Amygdala (tissue), 56 donors: ENCODE measurements at places on chromosomes 13 and 19.

DNA sequence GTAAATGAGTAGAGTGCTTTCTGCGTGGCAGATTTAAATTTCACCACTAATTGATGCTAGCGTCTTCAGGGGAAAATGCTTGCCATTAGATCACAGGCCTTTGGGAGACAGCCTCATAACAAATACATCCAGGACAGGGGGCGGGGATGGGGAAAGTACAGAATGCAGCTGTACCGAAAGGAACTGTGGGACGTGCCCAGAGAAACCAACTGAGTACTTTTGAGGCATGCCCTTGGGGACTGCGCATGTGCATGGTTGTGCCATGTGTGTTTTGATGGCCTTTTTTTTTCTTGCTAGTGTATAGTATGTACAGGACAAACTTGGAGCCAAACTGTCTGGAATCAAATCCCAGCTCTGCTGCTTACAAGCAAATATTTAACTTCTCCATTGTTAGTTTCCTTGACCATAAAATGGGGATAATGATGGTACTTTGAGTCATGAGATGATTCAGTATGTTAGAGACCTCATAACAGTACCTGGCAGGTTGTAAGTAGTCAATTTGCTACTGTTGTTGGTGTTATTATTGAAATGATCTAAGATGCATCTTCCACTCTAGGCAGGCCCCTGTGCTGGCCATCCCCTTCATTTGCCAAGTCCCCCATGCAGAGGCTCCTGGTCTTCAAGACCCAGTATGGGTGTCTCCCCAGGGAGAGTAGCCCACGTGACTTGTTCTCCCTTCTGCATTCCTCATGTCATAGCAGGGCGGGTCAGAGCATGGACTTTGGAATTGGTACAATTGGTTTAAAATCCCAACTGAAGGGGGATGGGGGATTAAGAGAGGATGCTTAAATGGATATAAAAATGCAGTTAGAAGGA lies 68.3 kb upstream of the NPAS1 start:
- DNase-seq, result no peak

- no peak for DNase-seq
Observed at GRCh38 chr19:732148-733069, 18.5 kb upstream of the MISP start.

DNA sequence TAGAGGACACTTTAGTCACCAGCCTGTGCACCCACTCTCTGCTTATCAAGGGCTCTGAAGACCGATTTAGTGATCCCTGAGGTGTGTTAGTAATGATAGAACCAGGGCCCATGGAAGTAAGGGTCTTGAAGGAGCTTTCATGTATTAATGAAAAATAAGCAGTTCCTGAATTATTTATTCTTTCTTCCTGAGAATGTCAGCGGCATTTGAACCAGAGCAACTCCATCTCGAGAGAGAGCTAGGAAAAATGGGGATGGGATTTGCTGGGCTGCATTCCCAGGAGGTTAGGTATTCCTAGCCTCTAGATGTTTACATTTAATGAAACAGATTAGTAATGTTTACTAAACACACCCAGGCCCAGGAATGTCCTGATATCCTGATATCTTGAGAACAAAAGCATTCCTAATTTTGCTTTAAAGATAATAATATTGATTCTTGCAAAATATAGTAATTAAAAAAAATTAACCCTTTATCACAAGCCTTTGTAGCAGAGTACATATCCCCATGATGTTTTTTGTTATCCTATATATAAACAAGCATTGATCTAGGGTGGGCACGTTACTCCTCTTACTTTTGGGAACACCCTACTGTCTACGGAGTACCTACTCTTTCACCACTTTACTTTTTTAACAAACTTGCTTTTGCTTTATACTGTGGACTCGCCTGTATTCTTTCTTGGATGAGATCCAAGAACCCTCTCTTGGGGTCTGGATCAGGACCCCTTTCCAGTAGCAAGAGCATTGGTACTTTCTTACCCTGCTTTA lies 63.1 kb downstream of the COG3 start:
- DNase-seq, result no peak

GRCh38 chr19:11950312-11950711 lies 14.5 kb upstream of the ZNF763 start:
- DNase-seq, result no peak

DNA sequence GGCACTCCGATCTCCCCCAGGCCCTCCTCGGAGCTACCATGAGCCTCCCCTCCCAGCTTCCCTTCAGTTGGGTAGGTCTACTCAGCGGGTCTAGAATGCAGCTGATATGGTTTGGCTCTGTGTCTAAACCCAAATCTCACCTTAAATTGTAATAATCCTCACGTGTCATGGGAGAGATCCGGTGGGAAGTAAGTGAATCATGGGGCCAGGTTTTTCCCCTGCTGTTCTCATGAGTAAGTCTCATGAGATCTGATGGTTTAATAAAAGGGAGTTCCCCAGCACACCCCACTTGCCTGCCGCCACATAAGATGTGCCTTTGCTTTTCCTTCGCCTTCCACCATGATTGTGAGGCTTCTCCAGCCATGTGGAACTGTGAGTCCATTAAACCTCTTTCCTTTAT lies 14.5 kb upstream of the DOCK9 start:
- no peak for DNase-seq

DNA sequence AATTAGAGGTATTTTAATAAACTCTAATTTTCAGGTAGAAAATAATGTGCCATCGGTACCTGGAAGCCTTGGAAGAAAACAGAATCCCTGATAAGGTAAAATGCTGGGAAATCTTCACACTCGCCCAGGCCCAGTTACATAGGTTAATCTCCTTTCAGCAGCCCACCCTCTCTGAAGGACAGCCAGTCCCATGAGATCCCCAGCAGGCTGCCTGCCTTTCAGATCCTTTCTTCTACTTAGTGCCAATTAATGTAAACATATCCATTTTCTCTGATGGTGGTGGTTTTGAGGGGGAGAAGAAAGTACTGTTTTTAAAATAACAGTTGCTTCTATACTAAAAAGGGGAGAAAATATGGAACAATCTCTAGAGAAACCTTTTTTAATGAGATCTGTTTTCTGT lies 12.2 kb downstream of the SMAD9 start:
- DNase-seq, result no peak

GRCh38 chr19:29516821-29517395 lies 8.9 kb upstream of the VSTM2B start:
- no peak for DNase-seq

GRCh38 chr19:37855098-37855497 lies 51.3 kb downstream of the WDR87 start:
- peak; percentile 38 for DNase-seq

GRCh38 chr13:111461445-111462149 lies 141.2 kb downstream of the TEX29 start:
- DNase-seq, result no peak

DNA sequence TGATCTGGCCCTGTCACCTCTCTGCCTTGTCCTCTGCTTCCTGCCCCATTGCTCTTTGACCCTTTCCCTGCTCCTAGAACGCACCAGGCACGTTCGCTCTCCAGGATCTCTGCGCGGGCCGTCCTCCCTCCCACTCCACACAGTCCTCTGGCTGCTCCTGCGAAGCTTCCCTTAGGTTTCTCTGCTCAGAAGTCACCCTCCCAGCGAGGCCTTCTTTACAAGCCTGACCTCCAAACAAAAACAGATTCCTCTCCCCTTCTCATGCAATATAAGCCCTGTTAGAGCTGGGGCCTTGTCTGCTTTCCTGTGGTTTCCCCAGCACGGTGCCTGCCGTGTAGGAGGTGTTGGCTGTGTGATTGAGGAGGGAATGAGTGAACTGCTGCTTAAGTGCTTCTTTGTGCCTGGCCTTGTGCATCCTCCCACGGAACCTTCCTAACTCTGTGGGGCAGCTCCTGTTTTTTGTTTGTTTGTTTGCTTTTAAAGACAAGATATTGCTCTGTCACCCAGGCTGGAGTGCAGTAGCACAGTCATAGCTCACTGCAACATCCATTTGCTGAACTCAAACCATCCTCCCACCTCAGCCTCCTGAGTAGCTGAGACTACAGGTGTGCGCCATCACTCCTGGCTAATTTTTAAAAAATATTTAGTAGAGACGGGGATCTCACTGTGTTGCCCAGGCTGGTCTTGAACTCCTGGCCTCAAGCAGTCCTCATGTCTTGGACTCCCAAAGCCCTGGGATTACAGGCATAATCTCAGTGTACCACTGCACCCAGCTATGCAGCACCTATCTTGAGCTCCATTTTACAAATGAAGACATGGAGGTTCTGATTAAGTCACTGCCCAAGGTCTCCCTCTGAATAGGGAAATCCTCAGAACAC lies 82.0 kb downstream of the SIPA1L3 start:
- DNase-seq, result no peak

DNA sequence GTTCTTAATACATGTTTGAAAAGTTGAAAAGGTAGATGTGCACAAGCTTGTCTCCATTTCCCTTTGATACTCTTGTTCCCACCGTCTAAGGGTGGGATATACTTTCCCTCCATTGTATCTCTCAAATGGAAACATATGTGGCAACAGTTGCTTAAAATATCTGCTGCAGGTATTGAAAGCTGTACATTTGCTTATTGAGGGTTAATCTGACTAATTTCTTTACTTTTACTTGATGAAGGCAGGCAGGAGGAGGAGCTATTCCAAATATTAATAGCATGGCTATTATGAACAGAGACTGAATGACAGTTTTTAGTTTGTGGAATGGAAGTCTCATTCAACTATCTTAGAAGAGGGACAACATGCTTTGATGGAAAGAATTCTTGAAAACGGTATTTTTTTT lies 103.8 kb downstream of the SLC10A2 start:
- no peak for DNase-seq

DNA sequence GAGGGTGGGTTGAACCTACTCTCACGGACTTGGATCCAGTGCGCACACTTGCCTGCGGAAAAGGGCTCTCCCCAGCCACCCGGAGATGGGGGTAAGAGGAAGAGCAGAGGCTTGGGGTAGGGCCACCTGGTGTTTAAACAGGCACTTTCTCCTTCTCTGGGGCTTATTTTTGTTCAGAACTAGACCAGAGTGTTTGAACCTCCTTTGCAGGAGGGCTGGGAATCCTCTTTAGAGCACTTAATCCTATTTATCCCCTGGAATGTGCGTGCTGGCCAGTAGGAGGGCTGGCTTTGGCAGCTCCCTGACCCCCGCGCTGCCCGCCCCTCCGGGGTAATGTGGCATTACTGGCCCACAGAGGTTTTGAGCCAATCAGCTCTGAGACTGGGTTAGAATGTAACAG lies 2.0 kb downstream of the RGS9BP start:
- no peak for DNase-seq

- DNase-seq, result peak; percentile 70
Observed at GRCh38 chr19:18057557-18057956, 29.2 kb downstream of the IL12RB1 start.

DNA sequence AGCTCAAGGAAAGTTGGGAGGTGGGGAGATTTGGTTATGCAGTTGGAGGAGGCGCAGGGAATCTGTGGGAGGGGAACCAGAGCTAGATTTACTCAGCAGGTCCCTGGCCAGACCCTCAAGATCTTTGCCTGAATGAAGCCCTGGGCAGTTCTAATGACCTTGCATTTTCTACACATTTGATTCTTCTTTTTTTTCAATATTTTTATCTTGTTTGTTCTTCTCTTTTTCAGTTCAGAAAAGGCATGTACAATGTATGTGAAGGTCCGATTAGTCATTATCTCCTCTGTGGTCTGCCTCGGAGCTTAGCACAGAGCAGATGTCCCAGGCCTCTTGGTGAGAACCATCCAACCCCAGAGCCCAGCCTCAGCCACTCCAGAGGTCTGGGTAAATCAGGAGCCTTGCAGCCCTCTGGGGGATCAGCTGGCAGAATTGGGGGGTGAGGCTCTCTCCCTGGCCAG lies 24.2 kb downstream of the SERP2 start:
- no peak for DNase-seq

DNA sequence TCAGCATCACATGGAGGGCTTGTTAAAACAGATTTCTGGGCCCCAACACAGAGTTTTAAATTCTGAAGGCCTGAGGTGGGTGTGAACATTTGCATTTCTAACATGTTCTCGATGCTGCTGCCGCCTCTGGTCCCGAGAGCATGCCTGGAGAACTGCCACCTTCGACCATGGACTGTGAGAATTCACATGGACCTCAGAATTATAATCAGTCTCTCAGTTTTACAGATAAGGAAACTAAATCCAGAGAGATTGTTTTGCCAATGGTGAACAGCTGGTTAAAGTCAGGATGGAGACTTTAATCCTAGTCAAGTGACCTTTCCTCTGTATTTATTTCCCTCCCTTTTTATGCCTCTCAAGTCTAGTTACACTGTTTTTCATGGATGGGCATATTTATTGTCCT lies 14.7 kb downstream of the ALOX5AP start:
- no peak for DNase-seq

GRCh38 chr13:30753030-30753616 lies 17.8 kb downstream of the ALOX5AP start:
- no peak for DNase-seq

- DNase-seq, result no peak
Observed at GRCh38 chr13:38086721-38087120, 217.1 kb upstream of the TRPC4 start.

- DNase-seq, result no peak
Observed at GRCh38 chr13:79749984-79750551, 269.1 kb downstream of the NDFIP2 start.

GRCh38 chr19:13078897-13079541 lies 23.6 kb downstream of the LYL1 start:
- no peak for DNase-seq

GRCh38 chr13:44768239-44768638 lies 192.1 kb upstream of the TSC22D1 start:
- no peak for DNase-seq

- no peak for DNase-seq
Observed at GRCh38 chr13:51257187-51257586, 35.0 kb downstream of the FAM124A start.

DNA sequence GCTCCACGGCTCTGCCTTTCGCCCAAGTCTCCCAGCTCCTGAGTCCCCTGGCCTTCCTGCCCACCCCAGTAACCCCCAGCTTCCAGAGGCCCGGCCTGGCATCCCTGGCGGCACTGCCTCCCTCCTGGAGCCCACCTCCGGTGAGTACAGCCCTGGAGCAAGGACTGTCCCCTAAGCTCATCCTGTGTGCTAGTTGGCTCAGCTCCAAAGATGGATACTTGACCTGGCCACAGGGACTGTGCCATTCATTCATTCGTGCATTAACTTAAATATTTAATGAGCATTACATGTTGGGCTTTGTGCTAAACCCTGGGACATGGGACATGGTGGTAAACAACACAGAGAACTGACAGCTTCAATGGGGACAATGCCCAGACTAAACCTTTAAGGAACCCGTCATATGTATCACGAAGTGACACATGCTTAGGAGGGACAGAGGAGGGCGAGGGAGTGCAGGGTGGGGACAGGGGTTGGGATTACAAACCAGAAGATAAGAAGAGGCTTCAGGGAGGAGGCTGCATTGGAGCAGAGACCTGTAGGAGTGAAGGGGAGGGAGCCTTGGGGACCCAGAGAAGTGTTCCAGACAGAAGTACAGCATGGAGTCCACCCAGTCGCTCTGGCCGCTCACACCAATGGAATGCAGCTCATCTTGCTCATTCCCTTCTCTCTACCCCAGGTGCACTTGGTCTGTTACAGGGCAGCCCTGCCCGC lies 6.9 kb upstream of the OVOL3 start:
- no peak for DNase-seq
